ENCODE measurements at places on chromosomes 13 and 19.

- DNase-seq: no peak
These were observed 62.1 kb downstream of the PEPD start for GRCh38 chr19:33459222-33460090.

DNA sequence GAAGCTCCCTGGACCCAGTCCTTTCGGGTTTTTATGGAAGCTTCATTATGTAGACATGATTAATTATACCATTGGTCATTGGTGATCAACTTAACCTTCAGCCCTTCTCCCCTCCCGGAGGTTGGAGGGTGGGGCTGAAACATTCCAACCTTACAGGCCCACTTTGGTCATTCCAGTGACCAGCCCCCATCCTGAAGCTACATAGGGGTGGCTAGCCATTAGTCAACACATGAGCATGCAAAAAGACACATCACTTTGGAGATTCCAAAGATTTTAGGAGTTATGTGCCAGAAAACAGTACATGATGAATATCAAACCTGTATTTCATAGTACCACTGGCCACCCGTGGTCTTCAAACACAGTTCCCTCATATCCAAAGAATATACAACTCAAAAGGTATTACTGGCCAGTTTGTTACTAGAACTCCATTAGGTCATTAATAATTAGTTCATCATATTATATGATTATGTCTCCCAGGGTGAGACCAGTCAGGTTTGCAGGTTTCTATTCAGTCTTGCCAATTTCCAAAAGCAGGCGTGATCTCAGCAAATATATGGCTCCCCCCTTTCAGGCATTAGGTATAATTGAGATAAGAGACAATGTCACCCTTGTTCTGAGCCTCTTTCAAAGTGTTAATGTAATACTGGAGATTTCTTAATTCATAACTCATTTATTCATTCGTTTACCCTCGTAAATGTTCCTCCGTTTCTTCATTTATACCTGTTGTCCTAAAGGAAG is 11.1 kb downstream of the PPP5C start:
- DNase-seq: no peak

DNA sequence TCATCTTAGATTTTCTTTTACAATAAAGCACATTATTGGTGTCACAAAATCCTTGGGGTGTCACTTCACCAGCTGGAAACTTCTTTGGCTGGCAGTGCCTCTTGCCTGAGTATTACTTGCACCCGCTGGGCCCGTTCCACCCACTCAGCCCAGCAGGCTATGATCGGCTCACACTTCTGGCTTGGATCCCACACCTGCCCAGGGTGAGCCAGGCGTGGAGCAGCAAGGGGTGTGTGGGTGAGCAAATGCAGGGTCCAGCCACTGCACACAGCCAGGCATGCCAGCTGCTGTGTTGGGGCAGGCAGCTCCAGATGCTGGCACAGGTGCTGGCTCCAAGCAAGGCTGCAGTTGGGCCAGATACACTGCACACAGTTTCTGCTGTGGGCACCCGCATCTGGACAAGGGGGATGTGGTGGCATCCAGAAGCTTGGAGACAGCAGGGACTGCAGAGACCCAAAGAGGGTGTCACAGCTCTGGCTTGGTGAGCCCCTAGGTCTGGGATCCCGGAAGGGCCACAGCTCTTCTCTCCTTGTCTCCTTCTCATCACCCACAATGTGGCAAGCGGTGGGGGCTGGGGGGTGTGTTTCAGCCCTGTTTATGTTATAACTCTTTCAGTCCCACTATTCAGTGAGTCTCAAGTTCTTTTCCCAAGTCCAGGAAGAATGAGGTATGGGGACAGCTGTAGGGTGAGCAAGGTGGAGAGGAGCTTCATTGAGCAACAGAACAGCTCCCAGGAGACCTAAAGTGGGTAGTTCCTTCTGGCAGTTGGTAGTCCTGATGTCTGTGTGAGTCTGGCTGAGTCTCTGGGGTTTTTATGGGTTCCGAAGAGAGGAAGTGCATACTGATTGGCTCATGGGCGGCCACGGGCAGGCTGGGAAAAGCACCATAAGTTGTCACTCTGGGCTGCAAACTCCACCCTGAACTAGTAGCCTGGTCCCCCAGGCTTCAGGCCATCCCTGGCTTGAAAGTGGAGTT is 25.3 kb upstream of the TBC1D4 start:
- DNase-seq: no peak

GRCh38 chr13:46914341-46914740 is 17.5 kb upstream of the HTR2A start:
- DNase-seq: no peak

GRCh38 chr13:70884196-70884595 is 775.9 kb upstream of the KLHL1 start:
- no peak for DNase-seq

DNA sequence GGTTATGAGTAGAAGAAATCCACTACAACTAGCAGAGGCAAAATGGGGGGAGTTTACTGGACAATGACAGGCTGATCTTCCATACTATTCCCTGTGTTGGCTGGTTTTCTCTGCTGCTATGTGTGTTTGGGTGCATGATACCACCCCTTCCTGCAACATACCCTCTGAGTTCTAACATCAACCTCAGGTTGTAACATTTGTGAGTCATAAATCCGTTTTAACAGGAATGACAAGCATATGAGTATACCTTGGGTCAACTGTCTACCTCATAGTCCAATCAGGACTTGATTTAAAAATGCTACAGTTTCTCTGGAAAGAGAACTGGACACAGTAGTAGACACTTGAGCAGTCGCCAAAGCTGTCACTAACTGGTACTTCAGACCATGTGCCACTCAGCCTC is 422.9 kb downstream of the KCTD12 start:
- no peak for DNase-seq

Data from caudate nucleus (tissue), 63 donors.